ENCODE measurements at places on chromosomes 11 and 22. TPM values are rescaled to one million over a fixed set of nuclear protein-coding genes. Genes with fewer than 3 reads are reported as not detected.

GRCh38 chr11:125626288-125626950 is 1.5 kb downstream of the CHEK1 start:
- DNase-seq: no peak

The SMTNL1 gene
- total RNA-seq: not detected

DNA sequence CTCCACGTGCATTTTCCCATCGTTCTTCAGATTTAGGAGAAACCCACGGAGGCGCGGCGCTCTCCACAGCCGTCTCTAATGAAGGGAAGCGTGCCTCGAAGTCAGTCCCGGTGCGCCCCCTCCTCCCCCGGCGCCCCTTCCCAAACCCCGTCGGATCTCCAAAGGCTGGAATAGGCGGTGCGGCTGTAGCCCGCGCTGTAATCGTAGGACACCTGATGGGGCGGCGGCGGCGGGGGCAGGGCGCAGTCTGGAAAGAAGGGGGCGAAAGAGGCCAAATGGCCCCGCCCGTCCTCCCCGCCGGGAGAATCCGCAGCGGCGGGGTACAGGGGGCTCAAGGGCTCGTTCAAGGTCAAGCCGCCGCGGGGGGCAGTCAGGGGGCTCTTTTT is 1.3 kb downstream of the FAM181B start:
- no peak for DNase-seq

The ESAM gene
- 48.9 TPM for total RNA-seq

DNA sequence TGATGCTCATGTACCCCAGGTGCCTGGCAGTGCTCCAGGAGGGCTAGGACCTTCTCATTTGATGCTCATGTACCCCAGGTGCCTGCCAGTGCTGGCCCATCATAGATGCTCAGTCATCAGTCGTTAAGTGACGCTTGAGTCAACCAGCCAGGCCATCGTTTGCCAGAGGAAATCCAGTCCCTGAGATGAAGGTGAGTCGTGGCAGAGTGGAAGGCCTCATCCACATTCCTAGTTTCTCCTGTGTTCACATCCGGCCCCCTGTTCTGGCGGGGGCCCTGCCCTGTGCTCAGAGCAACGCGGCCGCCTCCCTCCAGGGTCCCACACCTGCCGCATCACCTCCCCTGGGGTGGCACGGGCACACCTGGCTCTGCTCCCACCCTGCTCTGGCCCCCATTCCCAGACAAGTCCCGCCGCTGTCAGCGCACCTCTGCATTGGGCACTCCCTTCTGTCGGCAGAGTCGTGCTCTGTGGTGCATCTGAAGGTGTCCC is 279.9 kb downstream of the BRD1 start:
- DNase-seq: no peak

The PICK1 gene
- 29.1 TPM for total RNA-seq

The SCGB1D2 gene
- not detected for total RNA-seq

DNA sequence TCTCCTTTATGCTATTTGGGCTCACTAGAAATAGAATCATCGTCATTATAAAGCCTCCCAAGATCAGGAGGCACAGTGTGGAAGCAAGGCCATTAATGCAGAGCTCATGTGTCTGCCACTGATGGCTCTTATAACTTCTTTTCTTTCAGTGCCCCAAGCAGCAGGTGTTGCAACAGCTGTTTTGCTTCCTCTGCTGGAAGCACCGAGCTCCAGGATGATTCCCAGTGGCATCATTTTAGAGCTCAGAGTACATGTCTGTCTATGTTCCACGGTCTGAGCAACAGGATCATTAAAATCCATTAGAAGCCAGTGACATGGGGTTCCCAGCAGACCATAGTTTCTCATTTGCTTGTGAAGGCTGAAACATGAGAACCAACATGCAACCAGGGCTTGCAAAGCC is 803.0 kb upstream of the FAT3 start:
- no peak for DNase-seq

- no peak for DNase-seq
Observed at GRCh38 chr22:41038732-41039131, 53.7 kb upstream of the EP300 start.

DNA sequence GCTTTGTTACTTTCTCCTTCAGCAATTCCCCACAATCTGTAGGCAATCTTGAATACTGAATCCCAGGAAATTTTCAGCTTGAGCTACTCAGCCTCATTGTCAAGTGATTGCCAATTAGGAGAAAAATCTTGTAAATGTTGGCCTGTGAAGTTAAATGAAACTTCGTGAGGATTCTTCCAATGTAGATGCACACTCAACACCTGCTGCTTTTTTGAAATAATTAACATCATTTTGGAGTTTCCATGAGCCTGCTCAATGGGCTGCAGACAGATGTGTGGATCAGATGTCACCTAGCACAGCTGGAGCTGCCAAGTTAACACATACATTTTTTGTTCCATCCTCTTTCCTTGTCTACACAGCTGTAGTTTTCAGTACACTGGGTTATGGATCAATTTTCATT is 645.6 kb upstream of the LUZP2 start:
- no peak for DNase-seq

GRCh38 chr11:12223771-12224536 is 113.6 kb downstream of the MICAL2 start:
- no peak for DNase-seq

The WT1 gene
- 3.1 TPM for total RNA-seq

- DNase-seq: no peak
Observed at GRCh38 chr11:69333879-69334278, 39.9 kb downstream of the MYEOV start.

DNA sequence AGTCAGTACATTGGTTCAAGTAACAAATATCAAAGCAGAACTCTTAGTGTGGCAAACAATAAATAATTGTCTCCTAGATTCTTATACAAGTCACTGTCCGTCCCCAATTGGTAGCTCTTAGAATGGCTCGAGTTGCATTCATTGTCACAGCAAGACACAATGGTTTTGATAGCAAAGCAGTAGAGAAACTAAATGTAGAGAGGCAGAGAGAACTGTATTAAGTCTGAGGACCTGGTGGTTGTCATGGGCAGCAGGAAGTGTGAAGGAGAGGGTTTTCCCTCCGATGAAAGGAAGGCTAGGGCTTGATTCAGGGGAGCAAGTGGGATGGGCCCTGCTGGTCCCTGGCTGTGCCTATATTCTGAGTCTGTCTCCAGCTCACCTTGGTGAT is 36.6 kb downstream of the RCOR2 start:
- no peak for DNase-seq

The PRR33 gene
- total RNA-seq: not detected

DNA sequence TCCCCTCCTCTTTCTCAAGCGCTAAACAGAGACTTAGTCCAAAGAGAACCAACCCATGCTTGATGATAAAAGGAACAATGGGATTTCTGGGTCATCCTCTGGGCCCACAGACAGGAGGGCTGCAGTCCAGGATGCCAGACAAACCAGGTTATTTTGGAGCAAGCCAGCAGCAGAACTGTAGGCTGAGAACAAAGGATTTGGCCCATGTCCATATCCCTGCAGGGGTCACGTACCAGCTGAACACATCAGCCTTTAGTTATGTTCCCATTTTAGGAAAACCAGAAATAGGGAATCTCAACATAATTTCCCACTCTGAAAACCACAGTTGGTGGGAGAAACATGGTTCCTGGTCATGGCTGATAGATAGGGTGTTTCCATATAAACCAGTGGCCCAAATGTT is 533.6 kb upstream of the CADM1 start:
- DNase-seq: no peak
